ENCODE measurements at places on chromosomes 6 and 20.

- no peak for DNase-seq
These were observed 51.7 kb downstream of the NCOA6 start for GRCh38 chr20:34773726-34774125.

DNA sequence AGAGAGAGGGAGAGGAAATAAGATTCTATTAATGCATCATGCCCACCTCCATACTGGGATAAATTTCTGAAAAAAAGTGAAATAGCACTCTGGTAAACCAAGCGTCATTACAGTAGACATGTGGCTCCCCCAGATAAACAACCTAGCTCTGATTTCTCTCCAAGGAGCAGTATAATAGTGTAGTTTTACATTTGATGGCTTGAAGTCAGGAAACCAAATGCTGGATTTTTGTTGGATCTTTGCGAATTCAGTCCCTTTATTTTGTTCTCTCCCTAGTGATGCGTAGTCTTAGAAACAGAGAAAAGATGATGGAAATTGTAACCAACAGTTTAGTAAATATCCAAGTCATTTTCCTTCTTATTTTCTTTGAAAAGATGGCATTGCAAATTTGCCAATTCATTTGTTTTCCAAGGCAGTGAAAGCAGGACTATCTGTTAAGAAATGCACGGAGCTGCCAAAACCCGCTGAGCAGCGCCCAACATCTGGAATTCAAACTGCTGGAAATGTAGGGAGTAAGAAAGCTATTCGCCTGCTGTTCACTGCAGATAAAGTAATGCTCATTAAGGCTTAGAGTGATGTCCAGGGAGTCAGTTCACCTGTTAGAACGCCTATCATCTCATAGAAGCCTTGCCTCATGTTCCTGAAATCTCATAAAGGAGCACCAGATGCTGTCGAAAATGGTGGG lies 85.7 kb upstream of the DOK5 start:
- DNase-seq, result no peak

DNA sequence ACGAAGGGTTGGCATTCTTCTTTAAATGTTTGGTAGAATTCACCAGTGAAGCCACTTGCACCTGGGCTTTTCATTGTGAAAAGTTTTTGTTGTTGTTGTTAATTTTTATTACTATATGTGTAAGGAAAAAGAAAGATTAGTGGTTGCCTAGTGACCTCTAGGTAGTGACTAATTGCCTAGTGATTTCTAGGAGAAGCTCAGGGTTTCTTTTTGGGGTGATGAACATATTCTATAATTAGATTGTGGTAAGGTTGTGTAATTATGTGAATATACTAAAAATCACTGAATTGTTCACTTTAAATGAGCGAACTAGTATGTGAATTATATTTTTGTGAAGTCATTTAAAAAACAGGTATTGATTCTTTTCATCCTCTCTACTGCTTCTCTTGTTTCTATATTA lies 123.8 kb upstream of the TMEM170B start:
- DNase-seq, result no peak

DNA sequence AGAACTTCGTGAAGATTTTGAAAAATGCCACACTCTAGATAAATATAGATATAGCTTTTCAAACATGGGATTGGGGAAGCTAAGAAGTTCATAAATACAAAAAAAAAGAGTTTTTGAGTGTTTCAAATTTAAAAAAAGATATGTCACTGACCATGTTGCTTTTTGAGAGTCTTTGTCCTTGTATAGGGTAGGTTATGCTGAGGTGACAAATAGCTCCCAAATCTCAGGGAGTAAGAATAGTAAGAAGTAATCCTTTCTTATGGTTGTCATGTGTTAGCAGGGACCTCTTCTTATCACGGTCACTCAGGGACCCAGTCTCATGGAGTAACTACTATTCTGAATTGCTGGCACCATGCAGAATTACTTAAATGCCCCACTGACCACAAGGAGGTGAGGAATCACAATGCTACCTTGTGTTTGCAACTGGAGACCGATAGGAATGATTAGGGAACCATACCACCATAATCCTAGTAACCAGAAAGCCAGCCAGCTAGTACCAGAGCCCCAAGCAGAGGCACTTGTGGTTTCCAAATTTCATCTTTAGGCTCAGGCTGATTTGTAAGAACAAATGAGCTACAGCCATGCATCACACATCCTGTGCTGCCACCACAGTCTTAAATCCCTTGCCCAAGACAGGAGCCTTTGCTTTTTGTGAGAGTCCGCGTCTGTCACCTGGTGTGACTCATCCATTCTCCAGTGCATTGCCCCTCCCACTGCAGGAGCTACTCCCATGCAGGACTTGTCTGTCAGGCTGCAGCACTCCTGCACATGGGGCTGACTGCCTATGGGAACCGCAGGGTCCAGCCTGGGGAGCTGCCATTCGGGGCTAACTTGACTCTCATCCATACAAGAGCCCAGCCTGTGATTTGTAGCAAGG lies 42.4 kb upstream of the ADGRF4 start:
- no peak for DNase-seq

DNA sequence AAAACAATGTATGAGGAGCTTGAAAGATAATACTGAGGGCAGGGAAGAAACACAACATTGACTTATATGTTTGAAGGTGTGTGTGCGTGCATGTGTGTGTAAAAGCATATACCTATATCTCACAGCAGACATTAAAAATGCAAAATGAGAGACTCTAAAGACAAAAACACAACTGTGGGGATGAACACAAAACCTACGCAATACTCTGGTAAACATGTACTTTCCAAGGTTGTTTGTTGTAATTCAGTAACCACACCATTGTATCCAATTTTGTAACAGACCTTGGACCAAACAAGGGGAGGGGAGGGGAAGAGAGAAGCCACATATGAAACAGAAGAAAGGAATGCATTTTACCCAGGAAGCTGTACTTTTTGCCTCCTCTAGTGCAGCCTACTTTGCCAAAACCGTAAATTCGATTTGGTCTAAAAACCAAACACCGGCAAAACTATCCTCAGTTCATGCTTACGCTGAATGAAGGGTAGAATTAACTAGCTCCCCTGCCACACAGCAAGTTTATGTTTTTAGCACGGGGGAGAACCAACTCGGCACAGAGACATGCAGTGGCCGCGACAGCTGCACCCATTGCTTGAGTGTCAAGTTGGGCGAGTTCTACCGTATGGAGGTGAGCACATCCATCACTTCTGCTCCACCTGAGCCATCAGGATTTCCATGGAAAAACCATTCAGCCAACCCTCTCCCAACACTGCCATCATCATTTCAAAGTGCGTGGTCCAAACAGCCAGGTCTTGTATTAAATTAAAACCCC lies 50.0 kb downstream of the CNKSR3 start:
- peak; percentile 31 for DNase-seq

DNA sequence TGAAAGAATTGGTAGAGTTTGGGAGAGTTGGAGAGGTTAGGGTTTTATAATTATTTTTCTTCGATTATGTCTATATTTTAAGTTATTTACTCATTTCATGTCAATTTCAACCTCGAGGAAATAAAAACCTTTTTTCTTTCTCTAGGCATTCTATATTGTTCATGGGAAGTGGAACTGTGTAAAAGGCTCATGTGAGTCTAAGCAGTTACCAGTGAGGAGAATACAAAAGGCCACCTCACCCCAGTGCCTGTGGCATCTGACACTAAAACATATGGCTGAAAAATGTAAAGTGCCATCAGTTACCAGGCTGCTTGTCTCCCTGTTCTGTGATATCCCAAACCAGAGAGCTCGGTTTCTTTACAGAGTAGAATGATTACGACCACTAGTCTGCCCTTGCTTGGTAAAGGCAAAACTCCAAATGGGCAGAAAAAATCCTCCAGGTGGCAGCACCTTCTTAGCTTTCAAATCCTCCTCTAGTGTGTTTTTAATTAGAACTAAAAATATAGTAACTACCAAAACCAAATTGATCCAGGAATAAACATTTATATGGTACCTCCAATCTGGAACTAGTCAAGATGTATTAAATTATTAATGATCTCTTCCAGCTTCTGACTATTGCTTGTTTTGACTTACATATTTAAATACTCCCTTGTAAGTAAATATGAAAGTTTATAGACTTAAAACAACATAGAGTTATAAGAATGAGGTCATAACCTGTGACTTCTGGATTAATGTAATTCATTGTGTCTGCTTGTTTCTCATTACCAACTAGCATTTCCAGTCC lies 122.6 kb upstream of the MCHR2 start:
- peak; percentile 75 for DNase-seq

- peak; percentile 46 for DNase-seq
These were observed 709 bp upstream of the ASXL1 start for GRCh38 chr20:32357375-32357868.

DNA sequence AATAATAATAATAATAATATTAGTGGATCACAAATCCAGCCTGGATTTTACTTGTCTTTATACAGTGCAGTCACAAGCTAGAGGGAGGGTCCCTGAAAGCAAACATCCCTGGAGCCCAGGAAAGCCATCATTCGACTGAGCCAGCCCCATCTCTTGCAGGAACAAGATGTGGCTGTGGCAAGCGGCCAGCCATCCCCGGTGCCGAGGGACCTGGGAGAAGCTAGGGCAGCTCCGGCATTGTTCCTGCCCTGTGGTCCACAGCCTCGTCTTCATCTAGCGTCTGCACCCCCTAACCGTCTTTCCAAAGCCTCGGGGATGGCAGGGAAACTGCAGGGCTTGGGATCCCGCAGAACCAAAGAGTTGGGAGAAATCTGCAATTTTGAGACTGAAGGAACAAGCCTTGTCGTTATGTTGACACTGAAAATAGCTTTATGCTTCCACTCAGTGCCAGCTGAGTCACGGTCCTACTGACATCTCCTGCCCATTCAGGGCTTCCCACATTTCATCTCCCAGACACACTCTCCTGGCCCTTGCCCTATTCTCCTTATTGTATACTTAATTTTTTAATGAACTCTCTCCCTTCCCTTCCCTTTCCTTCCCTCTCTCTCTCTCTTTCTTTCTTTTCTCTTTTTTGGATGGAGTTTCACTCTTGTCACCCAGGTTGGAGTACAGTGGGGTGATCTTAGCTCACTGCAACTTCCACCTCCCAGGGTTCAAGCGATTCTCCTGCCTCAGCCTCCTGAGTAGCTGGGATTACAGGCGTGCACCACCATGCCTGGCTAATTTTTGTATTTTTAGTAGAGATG lies 62.5 kb upstream of the ZNFX1 start:
- no peak for DNase-seq

DNA sequence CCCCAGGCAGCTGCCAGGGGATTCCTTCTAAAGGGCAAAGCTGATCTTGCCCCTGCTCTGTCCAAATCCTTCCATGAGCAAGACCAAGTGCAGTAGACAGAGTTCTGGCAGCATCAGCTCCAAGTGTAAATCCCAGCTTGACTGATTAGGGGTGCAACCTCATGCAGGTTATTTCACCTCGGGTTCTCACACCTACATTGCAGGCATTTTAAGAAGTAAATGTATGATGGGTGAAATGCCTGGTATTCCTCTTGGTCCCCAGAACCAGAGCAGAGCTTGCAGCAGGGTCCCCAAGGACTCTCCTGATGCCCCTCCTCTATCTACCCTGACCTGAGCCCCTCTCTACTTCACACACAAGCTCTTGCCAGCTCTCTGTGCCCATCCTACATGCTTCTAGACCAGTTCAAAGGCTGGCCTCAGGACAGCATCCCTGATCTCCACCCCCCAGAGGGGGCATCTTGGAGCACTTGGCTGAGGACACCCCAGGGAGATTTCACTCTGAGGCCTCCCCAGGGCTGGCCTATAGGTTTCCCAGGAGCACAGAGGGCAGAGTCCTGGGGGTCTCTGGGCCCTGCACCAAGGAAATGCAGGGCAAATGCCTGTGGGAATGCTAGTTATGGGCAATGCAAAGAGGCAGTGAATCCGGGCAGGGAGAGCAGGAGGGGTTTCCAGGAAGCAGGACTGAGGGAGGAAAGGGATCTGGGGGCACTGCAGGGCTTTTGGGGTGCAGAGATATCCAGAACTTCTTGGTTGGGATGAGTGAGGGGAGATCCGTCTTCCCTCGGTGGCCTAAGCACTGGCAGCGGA lies 1.0 kb downstream of the LZTS3 start:
- DNase-seq, result no peak

DNA sequence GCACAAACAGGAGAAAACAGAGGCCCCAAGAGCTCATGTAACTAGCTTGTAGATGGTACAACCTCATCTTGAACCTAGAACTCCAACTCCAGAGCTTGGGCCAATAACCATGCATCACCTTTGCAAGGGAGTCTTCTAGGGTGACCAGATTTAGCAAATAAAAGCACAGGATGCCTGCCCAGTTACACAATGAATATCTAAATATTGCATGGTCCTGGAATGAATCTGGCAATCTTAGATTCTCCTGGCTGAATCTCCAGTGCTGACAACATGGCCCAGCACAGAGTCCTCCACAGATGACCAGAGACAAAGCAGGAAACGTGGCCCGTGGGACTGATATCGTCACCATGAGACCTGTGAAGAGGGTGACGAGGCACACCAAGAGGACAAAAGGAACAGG lies 494.1 kb downstream of the PREX1 start:
- DNase-seq, result no peak

DNA sequence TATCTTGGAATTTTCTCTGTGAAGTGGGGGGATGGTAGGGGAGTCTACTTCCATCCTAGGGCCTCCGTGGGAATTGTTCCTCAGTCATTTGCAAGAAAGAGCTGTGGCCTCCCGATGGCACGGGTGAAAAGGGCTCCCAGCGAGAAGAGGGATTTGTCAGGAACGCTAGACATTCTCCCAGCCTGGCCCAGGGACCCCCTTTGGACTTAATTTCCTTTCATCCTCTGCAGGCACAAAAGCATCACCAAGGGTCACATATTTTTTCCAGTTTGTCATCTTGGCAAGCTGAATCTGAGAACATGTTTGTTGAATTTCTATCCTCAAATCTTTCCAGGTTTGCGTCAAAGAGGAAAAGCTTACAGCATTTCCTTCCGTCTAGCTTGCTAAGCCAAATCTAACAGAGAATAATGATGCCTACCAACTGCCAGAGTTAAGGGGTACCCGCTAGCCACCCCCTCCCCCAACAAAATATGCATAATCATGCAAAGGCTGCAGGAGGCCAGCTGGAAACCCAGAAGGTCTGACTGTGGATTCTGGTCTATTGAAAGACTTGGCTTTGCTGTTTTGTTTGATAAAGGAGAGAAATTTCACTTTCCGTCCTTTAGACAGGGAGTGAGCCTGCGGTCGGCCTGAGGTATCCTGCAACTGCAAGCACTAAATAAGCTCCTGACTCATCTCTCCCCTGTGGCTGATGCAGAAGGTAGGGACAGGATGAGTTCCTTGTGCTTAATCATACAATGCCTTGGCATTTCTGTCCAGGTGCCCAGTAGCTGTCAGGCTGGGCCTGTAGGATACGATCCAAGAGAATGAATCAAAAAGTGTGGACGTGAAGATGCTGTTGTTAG lies 23.1 kb downstream of the PSMG4 start:
- DNase-seq, result peak; percentile 91

GRCh38 chr20:61516346-61517208 lies 264.5 kb downstream of the CDH4 start:
- no peak for DNase-seq

DNA sequence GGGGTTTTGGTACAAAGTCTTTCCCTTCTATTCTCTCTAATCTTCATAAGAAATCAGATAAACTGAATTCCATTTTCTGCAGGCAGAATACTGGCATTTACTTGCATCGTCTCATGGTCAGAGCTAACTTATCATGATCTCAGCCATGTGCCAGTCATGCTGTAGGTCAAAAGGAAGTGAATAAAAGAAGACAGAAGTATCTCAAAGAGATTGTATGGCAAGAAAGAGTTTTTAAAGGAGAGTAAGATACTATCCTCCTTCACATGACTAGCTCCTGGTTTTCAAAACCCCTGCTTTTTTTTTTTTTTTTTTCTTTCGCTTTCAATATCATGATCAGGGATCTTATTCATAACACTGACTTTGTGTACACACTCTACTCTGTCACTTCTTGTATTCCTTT lies 398.3 kb downstream of the C6orf118 start:
- no peak for DNase-seq

GRCh38 chr6:118641042-118641441 lies 10.3 kb downstream of the CEP85L start:
- no peak for DNase-seq
